ENCODE measurements at places on chromosomes 3 and 15.

- DNase-seq: no peak
These were observed 74.0 kb downstream of the OXNAD1 start for GRCh38 chr3:16338999-16339398.

- DNase-seq: no peak
These were observed 169.5 kb upstream of the CNTN6 start for GRCh38 chr3:923161-923910.

GRCh38 chr15:90187257-90187868 is 13.8 kb upstream of the SEMA4B start:
- DNase-seq: no peak

DNA sequence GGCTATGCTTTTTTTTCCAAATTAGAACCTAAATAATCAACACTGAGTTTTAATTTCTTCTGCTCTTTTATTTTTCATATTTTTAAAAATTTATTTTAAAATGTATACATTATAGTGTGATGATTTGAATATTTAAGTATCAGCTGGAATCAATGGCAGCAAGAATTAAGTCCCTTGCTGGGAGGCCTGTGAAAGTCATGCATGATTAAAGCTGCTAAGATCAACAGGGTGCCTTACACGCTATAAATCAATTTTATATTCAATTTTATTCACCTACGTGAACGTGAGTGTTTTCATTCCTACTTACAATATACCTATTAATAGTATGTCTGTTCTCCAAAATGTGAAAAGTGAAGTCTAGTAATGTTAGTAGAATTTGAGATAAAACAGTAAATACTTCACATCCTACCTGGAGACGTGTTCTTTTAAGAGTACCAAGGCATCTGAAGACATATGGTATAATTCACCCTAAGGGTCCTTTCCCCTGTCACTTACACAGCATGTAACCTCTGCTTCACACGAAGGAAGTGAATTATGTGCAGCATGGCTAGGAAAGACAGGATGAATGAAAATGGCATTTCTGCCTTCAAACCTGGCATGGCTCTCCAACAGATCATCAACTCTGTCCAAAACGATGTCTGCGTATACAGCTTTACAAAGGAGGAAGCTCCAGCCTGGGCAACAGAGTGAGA is 640.4 kb upstream of the ROBO1 start:
- DNase-seq: no peak

DNA sequence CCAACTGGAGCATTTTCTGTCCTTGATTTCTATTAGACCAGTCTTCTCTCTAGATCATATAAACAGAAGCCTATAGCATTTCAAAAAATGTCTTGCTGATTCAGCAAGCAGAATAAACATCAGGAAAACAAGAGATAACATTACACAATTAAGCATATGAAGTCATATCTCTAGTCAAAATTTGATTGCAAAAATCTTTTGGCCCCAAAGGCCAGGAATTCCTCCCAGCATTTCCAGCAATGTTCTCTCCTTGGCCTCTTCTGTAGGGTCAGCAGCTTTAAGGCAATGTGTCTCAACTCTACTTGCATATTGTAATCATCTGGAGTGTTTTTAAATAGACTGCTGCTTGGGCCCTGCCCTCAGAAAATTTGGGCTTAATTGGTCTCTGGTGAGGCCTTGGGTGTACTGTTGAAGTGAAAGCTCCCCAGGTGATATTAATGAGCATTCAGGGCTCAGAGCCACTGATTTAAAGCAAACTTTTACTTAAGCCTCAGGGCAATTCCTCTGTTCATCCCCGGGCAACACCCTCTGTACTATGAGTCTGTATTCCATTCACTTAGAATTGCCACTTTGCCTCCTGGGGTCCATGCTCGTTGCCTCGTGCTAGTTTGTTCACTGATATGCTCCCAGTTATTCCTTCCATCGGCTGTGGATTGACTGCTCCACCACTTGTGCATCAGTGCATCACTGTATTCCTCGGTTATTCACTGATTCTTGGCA is 1072.6 kb downstream of the ROBO2 start:
- DNase-seq: no peak

Data from GM13976 (cell line).